ENCODE measurements at places on chromosomes 1 and 21.
A peak's percentile ranks its signal among the peaks of the same experiment; 100 is the strongest.

DNA sequence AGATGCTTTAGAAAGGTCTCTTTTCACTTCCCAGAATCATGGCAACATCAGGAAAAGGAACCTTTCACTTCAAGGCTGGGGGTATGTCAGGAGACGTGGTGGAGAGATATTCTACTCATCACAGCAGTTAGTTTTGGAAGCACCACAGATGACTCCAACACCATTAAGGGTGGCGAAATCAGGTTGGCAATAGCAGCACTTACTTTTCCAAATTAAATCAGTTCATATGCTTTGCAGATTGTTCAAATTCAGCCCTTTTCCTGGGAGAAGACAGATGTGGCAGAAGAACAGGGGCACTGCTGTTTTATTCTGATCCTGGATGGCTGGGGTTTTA is 79.0 kb downstream of the RUNX1 start:
- DNase-seq, result no peak

- DNase-seq, result peak; percentile 30
Observed at GRCh38 chr1:205983925-205984725, 19.1 kb downstream of the RAB7B start.

DNA sequence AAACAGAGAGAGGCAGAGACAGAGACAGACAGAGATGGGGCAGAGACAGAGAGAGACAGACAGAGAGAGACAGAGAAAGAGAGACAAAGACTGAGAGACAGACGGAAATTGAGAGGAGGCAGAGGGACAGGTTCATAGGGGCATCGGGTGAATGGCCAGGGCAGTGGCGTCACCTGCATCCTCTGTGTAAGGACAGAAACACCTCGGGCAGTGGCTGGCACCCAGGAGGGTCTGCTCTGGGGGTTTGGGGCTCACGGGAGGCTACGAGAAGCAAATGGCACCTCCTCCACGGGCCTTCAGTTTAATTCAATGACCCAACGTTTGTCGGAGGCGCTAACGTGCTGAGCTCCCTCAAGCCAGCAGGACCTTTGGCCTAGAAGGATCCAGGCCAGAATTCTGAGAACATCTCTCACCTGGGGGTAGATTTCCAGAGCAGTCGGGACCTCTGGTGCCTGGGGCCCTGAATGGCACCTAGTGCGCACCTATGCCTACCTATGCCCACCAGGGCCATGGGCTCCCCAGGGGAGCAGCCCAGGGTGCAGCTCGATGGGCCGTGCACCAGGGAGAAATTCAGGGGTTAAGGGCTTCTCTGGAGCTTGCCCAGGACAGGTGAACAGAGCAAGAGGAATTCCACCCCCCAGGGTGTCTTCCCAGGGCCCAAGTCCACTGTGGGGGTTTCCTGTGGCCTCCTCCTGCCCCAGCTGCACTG is 20.6 kb upstream of the PTTG1IP start:
- DNase-seq, result no peak

DNA sequence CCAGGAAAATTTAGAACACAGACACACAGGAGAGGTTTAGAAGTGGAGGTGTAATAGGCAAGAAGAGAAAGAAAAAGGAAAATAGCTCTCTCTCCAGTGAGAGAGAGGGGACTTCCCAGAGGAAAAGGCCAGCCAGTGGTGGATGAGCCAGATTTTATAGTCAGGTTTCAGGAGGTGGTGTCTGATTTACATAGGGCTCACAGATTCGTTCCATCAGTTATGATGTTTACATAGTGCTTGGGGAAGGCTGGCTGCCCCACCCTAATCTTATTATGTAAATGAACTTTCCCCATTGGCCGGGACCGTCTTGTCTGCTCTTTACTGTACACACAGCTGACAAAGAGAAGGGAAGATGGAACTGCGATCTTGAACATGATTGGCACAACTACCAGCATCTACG is 797.3 kb downstream of the PLA2G4A start:
- no peak for DNase-seq

GRCh38 chr1:67241200-67241746 is 66.4 kb upstream of the IL12RB2 start:
- no peak for DNase-seq

- DNase-seq, result no peak
Observed at GRCh38 chr1:64107118-64107519, 96.3 kb upstream of the UBE2U start.

- no peak for DNase-seq
Observed at GRCh38 chr1:172723251-172723650, 64.3 kb downstream of the FASLG start.

DNA sequence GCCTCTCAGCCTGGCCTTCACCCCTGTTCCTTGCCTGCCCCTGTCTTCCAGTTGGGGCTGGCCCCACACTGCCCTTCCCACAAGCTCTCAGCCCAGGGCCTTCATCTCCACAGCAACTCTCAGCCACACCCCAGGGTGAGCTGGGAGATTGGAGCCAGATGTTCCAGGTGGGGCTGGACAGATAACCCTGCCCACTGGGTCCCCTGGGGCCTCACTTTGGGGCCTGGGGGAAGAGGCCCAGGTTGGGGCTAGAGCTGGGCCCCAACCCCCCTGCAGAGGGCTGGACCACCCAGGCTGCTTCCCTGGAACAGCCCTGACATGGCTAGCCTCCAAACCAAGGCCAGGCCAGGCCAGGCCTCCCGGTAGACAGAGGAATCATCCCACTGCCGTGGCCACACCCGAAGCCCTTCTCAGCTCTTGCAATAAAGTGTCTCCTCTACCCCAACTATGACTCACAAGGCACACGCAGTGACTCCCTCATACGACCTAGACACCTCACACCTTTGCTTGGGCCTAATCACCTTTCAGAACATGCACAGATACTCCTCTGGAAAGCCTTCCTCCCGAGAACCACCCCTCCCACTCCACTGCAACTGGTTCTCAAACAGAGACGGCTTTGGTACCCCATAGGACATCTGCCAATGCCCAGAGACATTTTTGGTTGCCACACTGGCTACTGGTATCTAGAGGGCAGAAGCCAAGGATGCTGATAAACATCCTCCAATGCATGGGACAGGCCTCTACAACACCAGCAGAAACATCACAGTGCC is 22.2 kb downstream of the SLC2A1 start:
- no peak for DNase-seq

- DNase-seq, result no peak
Observed at GRCh38 chr1:69201716-69202115, 366.0 kb upstream of the LRRC7 start.

GRCh38 chr1:215824245-215824644 is 257.1 kb downstream of the KCTD3 start:
- DNase-seq, result no peak

DNA sequence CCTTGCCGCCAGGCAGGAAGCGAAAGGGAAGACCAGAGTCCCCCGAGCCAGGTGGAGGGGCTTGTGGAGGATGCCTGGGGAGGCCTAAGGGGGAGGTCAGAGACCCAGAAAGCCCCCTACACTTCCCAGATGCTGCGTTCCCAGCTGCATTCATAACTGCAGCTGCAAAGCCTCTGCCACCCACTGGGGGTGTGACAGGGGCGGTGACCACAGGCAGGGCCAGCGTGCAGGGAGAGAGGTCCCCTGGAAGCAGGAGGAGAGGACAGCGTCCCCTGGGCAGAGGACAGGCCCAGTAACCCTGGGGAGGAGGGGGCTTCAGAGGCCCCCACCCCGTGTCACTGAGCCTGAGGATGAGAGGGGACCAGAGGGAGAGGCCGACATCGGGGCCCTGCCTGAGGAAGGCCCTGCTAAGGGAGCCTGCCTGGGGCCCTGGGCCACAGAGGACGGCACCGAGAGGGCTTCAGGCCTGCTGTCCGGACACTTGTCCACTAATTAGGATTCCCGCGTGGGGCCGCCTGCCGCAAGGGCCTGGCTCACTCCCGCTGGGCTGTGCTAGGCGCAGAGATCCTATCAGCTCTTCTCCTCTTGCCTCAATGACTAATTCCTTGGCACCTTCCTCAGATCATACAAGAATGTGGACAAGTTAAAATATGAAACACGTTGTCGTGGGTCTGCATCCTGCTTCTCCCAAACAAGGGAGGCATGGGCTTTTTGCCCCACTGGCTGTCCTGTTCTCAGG is 49.1 kb upstream of the CCDC27 start:
- no peak for DNase-seq

GRCh38 chr1:62712336-62713243 is 24.4 kb upstream of the DOCK7 start:
- DNase-seq, result no peak

- DNase-seq, result no peak
Observed at GRCh38 chr1:220786057-220786336, 716 bp upstream of the MTARC1 start.

DNA sequence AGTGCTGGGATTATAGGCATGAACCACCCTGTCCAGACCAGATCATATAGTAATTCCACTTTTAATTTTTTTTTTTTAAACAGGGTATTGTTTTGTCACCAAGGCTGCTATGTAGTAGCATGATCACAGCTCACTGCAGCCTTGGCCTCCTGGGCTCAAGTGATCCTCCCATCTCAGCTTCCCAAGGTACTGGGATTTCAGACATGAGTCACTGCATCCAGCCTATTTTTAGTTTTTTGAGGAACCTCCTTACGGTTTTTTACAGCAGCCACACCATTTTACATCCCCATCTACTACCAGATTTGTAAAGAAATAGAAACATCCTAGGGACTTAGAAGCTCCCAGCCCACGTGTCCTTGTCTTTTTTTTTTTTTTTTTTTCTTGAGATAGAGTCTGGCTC is 24.0 kb downstream of the L1TD1 start:
- DNase-seq, result no peak

DNA sequence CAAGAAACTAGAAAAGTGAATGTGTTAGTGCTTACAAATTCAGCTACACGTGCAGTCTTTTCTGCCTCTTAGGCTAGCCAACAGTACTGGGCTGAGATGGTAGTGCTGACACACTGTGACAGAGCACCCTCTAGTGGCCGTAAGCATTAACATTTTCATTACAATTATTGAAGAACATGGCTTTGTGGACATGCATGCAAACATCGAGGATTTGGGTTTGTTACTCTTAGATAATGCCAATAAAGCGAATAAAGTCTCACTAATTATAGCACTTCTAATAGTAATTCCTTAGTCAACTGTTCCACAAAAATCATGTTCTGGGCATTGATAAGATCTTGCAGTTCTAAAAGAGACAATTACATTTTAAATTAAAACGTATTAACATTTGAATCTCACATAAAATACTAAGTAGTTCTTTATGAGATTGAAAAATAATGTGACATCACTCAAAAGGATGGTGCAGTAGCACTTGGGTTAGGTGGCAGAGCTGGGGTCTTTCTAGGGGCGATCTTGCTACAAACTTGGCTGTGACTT is 47.1 kb downstream of the MYSM1 start:
- DNase-seq, result peak; percentile 59

DNA sequence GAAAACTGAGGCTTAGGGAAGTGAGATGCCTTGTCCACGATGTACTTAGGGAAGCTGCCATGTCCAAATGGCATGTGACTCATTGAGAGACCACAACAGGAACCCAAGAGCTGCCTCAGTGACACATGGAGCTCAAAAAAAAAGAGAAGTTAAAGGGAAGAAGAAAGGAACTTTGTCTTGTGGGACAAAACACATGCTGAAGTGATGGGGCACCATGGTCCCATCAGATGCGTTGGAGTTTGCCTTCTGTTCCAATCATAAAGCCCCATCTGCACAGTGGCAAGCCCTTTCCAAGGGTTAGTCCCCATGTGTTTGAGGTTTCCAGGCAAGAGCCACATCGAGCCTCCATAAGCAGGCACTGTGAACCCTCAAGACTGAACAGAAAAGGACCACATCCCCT is 8.0 kb downstream of the MED8 start:
- DNase-seq, result no peak

DNA sequence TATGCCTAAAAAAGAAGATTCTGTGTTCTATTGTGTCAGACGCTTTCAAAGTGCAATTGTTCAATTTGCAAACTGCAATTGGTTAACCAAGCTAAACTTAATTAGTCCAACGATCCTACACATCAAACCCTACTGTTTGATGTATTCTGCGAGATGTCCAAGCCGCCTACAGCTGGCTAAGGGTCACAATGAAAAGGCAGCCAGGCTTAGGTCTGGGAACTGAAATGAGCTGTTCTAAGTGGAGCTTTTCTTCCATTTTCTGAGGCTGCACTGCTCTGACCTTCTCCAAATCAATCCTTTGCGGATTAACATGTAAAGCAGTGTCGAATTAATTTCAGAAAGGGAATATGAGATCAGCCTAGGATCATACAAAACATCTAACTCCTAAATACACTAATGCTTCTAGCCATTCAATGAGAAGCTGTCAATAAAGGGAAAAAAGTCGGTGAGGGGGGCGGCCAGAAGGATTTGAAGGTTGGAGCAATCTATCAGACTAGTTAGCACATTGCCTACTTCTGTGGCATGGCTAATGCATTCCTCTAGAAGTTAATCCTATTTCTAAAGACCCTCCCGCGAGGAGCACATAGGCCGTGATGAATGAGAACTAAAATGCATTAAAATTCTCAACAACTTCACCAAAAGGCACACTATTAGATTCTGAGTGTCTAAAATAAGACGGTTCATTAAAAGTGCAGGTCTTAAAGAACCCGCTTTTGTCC is 119.0 kb downstream of the SIM2 start:
- DNase-seq, result no peak

- no peak for DNase-seq
Observed at GRCh38 chr1:39625462-39626273, 13.8 kb downstream of the HEYL start.

- no peak for DNase-seq
Observed at GRCh38 chr1:43832998-43833397, 100.6 kb upstream of the ARTN start.

GRCh38 chr1:154179946-154180687 is 11.8 kb downstream of the TPM3 start:
- DNase-seq, result no peak

GRCh38 chr1:97646071-97646470 is 274.8 kb downstream of the DPYD start:
- no peak for DNase-seq

- DNase-seq, result no peak
Observed at GRCh38 chr1:247465796-247466195, 7.9 kb upstream of the OR2B11 start.

DNA sequence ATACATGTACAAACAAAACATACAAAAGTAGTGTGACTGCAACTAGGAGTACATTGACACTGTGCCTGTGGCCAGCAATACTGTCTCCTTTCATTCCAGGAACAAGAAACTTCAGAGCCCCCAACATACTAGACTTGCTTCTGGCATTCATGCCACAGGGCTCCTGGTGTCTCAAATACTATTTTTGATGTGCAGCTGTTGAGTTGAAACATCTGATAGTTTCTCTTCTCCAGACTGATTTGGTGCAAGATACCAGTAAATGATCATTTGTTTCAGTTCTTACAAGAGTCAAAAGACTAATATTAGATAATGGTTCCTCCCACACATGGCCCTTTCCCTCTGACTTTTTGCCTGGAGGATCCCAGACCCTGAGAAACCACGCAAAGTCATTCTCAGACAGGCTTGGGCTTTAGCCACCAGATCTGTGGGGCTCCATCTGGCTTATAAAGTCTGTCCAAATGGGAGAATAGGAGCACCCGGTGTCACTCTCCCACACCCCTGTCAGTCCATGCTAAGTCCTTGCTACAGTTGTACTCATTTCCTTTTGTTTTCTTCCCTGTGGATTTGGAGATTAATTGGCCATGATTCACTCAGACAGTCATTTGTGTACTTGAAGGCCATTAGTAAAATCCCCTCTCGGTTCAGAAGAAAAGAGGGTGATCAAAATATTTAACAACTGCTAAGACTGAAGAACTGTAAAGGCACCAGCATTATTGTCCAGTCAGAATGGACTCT is 163.5 kb upstream of the RUNX1 start:
- DNase-seq, result no peak
